ENCODE measurements at places on chromosomes 6 and 20.

DNA sequence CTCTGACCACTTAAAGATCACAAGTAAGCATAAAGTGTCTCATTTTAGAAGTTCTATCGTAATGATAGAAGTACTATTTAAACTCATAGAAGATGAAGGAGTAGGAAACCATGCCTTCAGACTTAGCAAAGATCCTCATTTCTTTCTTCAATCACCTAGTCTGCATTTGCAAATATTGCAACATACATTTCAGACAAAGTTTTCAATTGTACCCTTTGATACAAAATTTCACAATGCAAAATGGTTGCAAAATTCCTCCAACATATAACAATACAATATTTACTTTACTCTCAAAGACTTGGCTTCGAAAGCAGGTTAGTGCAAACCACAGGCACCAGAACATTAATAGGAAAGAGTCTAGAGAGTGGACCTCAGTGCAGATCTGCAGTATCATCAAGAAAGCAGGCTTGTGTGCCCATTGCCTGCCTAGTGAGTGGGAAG lies 16.1 kb upstream of the ROS1 start:
- DNase-seq: peak; percentile 88

DNA sequence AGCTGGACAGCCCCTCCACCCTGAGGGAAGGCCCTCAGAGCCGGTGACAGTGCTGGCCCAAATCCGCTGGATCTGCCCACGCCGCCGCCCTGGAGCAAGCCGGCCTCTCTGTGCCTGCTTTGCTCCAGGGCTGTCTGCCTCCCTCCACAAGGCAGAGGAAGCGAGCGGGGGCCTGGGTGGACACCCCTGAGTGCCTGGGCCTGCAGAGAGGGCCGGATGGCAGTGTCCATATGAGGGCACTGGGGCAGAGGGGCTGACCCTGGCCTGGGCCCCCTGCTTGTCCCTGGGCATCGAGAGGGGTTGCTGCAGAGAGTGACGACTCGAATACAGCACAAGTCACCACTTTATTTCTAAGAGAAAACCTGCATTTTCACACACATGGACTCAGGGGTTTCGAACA lies 348.6 kb downstream of the ZFAND3 start:
- no peak for DNase-seq

DNA sequence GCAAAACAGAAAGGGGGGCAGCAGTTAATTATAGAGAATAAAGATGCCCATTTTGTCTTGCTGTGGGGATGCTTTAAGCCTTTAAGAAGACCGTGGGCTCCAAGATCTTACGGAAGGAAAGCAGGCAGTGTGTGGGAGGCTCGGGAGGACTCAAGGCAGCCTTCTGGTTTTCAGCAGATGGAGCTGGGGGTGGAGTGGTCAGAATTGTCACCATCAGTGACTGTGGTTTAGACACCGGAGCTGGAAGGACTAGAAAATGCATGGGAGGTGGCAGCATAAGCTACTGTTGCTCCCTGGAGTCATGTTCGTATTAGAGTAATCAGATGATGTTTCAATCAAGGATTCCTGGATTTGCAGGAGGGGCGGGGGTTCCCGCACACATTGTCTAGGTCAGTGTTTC lies 3.7 kb downstream of the PHACTR1 start:
- no peak for DNase-seq

- no peak for DNase-seq
Measured at GRCh38 chr20:49779972-49780371, 32.7 kb upstream of the SLC9A8 start.

- DNase-seq: no peak
Measured at GRCh38 chr6:43702171-43702533, 14.6 kb upstream of the MRPS18A start.

DNA sequence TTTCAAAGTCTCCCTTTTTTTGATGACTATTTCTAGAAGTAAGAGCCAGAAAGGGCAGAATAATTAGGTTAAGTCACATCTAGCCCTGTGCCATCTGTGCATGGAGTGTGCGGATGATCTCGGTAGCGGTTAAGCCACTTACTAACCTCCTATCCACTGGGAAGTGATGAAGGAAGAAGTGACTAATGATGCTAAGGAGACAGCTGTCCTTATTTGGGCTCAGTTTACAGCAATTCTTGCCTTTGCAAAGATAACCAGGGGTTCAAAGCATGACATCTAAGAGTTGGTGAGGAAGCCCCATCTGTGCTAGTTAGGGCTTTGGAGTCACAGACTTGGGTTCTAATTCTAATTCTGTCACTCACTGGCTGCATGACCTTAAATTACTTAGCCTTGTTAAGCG lies 62.4 kb upstream of the RREB1 start:
- no peak for DNase-seq

GRCh38 chr6:46219661-46220060 lies 48.9 kb upstream of the ENPP5 start:
- DNase-seq: no peak

DNA sequence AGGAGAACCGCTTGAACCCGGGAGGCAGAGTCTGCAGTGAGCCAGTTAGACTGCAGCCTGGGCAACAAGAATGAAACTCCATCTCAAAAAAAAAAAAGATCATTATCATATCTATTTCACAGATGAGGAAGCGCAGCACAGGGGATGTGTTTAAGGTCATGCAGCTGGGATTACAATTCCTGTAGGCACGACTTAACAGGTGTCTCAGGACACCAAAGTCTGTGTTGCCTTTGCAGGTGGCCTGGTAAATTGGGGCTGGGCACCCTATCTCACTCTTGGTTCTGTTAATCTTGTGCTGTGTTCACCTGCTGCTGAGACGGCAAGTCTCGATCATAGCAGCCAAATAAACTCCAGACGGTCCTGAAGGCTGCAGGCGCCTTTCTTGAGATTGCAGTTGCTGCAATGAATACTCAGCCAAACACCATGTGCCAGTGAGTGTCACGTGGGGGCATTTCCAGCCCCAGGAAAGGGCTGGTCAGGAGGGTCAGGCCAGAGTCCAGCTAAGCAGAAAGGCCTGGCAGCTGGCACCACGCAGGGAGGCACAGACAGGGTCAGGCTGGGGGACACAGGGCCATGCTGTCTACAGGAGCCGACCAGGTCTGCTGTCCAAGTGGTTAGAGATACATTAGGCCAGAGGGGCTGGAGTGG lies 55.8 kb downstream of the FGD2 start:
- DNase-seq: no peak

GRCh38 chr6:116287689-116288282 lies 8.1 kb upstream of the TSPYL1 start:
- DNase-seq: peak; percentile 66

- no peak for DNase-seq
Measured at GRCh38 chr6:8536122-8536521, 100.8 kb upstream of the SLC35B3 start.

GRCh38 chr6:4819706-4820283 lies 43.6 kb downstream of the CDYL start:
- peak; percentile 37 for DNase-seq

DNA sequence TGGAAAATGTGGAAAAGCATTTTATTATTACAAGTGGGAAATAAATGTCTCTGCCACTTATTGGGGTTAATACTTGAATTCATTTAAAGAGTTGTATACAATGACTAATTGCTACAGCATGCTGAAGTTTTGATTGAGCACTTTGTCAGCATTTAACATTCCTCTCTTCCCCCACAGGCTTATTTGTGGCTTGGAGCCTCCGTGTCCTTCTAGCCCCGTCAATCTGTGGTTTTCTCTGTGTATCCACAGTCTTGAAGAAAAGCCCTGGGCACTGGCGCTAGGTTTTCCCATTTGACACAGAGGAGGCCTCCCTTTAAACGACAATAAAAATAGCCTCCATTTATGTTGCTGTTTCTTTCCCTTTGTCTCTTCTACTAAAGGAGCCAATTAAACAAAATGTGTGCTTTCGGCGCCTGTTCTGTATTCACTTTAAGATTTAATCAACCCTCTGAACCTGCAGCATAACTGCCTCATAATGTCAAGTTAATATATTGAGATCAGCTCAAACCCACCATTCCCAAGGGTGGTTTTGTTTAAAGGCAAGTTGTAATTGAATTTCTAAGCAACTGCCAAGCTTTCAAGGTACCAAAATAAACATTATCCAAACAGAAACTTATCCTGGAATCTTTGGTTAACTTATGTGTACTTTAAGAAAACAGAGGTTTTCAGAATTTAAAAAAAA lies 326.6 kb upstream of the RNF24 start:
- DNase-seq: peak; percentile 85

GRCh38 chr20:20480689-20481088 lies 112.8 kb downstream of the INSM1 start:
- DNase-seq: peak; percentile 94

GRCh38 chr6:4139272-4139671 lies 3.9 kb upstream of the ECI2 start:
- no peak for DNase-seq

GRCh38 chr6:101816716-101817115 lies 423.2 kb downstream of the GRIK2 start:
- no peak for DNase-seq

- DNase-seq: no peak
Measured at GRCh38 chr6:107215334-107215733, 100.0 kb upstream of the BEND3 start.

GRCh38 chr20:46551522-46552381 lies 1.3 kb upstream of the OCSTAMP start:
- no peak for DNase-seq

DNA sequence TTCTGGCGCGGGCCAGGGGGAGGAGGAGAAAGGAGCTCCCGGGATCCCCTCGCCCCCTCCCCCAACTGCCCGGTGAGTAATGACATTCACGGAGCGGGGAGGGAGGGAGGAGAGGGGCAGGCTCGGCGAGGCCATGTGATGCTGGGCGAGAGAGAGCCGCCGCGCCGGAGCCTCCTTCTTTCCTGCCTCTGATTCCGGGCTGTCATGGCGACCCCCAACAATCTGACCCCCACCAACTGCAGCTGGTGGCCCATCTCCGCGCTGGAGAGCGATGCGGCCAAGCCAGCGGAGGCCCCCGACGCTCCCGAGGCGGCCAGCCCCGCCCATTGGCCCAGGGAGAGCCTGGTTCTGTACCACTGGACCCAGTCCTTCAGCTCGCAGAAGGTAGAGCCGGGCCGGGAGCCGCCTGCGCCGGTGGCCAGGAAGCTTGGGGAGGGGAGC lies at the start of gene GDAP1L1:
GDAP1L1 (plus strand) TSS at position 178 of the 441 bp plus-strand sequence; CDS start at position 205, 27 bp downstream.
- no peak for DNase-seq

- DNase-seq: no peak
Measured at GRCh38 chr20:4779616-4780015, 57.9 kb downstream of the PRND start.

- DNase-seq: no peak
Measured at GRCh38 chr6:110282412-110282811, 75.7 kb downstream of the METTL24 start.

DNA sequence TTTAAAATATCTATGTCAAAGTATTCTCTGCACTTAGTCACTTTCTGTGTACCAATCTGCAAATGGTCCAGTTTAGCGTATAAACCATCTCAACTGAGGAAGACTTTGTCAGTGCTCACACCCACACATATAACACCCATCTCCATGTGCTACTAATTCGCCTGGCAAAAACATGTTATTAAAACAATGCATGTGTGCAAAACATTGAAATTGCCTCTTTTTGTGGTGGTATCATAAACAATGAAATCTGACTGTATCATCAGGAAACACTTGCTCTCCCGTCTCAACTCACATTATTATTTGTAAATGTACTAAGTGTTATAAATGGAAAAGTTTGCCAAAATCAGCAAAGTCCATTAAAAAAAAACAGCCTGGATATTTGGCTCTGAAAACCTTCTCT lies 105.9 kb upstream of the FOXC1 start:
- DNase-seq: no peak

GRCh38 chr20:17568972-17569521 lies 828 bp upstream of the DSTN start:
- peak; percentile 94 for DNase-seq

DNA sequence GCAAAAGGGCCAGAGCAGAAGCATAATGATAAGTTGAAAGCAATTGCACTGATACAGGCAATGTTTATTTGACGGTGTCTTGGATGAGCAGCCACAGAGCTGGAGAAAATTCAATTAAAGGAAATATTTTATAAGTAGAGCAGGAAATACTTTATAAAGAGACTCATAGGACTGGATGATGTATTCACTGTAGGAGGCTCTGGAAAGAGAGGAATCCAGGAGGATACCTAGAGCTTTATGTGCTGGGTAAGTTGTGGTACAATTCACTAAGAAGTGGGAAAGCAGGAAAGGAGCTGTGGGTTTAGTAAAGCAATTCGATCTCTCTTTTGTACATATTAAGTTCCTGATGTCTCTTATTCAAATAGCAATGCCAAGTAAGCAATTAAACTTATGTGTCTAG lies 86.3 kb downstream of the C6orf118 start:
- no peak for DNase-seq

GRCh38 chr6:26538572-26538902 lies 371 bp downstream of the HMGN4 start:
- no peak for DNase-seq

DNA sequence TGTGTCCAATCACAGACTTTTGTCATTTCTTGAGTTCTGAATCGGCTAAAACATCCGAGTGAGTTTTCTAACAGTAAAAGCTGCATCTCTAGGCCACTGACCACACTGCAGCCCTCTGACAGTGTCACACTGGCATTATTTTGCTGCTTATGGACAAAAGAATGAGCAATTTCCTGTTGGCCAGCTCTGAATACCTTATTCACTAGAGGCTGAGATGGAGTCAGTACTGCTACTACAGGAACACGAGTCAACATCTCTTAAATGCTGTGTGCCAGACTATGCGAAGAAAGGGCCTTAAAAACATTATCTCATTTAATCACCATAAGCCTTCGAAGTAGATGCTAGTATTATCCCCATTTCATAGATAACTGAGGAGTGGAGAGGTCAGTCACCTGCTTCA lies 42.5 kb upstream of the IPCEF1 start:
- peak; percentile 53 for DNase-seq

DNA sequence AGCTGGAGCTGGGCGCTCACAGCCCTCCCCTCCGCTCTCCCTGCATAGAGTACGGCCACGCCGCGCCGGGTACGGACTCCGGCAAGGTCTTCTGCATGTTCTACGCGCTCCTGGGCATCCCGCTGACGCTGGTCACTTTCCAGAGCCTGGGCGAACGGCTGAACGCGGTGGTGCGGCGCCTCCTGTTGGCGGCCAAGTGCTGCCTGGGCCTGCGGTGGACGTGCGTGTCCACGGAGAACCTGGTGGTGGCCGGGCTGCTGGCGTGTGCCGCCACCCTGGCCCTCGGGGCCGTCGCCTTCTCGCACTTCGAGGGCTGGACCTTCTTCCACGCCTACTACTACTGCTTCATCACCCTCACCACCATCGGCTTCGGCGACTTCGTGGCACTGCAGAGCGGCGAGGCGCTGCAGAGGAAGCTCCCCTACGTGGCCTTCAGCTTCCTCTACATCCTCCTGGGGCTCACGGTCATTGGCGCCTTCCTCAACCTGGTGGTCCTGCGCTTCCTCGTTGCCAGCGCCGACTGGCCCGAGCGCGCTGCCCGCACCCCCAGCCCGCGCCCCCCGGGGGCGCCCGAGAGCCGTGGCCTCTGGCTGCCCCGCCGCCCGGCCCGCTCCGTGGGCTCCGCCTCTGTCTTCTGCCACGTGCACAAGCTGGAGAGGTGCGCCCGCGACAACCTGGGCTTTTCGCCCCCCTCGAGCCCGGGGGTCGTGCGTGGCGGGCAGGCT lies 4.6 kb downstream of the KCNK15 start:
- DNase-seq: no peak

DNA sequence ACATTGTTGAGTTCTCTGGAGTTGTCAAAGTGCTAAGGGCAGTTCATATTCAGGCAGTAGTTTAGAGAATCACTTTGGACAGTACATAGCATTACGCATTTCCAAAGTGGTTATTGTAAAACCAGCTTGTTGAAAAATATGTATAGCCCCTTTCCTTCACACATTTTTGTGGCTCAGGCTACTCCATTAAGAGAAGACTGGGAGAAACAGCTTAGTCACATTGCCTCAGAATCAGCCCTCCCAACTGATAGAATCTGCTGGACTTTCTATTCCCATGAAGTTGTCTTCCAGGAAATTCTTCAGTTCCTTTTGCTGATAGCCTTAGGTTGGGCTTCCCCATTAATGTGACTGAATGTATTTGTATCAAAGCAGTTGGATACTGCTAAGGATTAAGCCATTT lies 39.5 kb upstream of the HDGFL1 start:
- DNase-seq: no peak
